IMR-90 (cell line): ENCODE measurements at places on chromosomes 2 and 18. TPM values are rescaled to one million over a fixed set of nuclear protein-coding genes. Genes with fewer than 3 reads are reported as not detected.

SATB2 gene
- 8.4 and 9.2 TPM in 2 replicates for total RNA-seq

CNGA3 gene
- total RNA-seq: under 0.01 TPM in 1 of 2 replicates, not detected in the other

ALPI gene
- total RNA-seq: not detected in 2 replicates

GAD1 gene
- total RNA-seq: not detected in 2 replicates

PLCL1 gene
- 0.18 and 0.56 TPM in 2 replicates for total RNA-seq

LYPD1 gene
- total RNA-seq: 79.7 and 87.6 TPM in 2 replicates

KCNK3 gene
- under 0.01 TPM in 2 replicates for total RNA-seq

CTAGE1 gene
- under 0.01 TPM in 1 of 2 replicates, not detected in the other for total RNA-seq

CROCC2 gene
- not detected in 2 replicates for total RNA-seq

LCT gene
- total RNA-seq: under 0.01 TPM in 1 of 2 replicates, not detected in the other

CHPF gene
- total RNA-seq: 24.0 and 27.2 TPM in 2 replicates
